ENCODE measurements at places on chromosomes 5 and 9.

- peak; percentile 35 for DNase-seq
Observed at GRCh38 chr9:72858089-72858912, 94.6 kb downstream of the ALDH1A1 start.

DNA sequence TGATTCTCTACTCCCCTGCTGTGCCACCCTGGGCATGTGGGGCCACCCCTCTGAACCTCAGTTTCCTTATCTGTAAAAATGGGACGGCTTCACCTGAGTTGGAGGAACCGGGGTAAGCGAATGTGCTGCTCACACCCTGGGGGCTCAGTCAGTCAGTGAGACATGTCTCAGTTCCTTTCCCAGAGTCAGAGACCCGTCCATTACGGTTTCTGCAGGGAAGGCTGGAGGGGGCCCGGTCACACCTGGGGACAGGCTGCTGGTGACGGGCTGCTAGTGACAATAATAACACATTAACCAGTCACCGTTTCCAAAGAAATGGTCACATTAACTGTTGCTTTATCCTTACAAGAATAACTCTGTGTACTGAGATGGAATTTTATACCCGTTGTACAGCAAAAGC is 282.4 kb downstream of the NSG2 start:
- DNase-seq: no peak

GRCh38 chr5:132387640-132388117 is 18.2 kb downstream of the SLC22A5 start:
- peak; percentile 96 for DNase-seq

DNA sequence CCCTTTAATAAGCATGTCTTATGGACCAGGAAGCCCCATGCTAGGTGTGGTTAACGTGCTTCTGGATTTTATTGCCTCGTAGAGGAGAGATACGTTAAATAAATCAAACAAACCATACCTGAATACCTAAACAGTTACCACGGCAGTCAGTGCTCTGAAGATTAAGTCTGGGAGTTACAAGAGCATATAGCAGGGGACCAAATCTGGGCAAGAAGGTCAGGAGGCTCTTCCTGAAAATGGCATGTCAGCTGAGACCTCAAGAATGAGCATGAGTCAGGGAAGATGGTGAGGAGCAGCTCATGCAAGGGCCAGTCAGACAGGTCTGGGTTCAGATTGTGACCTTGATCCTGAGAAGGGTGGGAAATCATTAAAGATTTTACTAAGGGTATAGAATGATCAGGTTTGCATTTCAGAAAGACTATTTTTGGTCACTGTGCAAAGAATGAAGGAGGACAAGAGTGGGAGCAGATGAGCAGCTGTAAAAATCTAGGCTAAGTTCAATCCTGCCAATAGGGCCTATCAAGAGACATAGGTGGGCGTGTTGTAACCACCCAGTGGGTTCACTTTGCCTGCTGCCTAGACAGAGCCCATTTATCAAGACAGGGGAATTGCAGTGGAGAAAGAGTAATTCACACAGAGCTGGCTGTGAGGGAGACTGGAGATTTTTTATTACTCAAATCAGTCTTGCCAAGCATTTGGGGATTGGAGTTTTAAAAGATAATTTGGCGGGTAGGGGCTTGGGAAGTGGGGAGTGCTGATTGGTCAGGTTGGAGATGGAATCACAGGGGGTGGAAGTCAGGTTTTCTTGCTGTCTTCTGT is 4.8 kb upstream of the ZNF366 start:
- peak; percentile 47 for DNase-seq

- DNase-seq: peak; percentile 75
Observed at GRCh38 chr5:98564836-98565235, 208.6 kb upstream of the RGMB start.

GRCh38 chr9:109604131-109604530 is 106.0 kb upstream of the PTPN3 start:
- no peak for DNase-seq

DNA sequence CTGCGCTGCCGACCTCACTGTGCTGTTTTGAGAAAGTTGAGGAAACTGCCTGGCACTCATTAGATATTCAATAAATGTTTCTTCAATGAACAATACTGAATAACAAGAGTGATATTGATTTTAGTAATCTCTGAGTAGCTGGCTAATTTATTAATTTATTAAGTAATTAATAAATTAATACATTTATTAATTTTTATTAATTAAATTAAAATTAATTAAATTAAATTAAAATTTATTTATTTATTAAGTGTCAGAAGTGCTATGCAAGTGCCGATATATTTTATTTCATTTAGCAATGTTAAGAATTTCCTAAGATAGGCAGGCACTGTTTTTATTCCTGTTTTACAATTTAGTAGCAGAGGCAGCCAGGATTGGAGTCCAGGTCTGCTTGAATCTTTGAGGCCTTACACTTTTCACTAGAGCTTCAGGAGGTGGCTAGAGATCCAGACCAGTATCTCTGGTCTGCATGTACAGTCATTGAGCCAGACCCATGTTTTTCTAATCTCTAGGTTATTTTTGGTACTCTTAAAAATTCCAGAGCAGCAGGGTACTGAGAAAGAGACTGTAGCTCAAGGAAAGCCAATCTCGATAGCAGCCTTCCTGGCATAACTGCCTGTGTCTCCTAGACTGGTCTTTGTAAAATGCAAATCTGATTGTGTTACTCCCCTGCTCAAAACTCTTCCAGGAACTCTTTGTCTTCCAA is 109.2 kb downstream of the ARHGEF28 start:
- DNase-seq: no peak

DNA sequence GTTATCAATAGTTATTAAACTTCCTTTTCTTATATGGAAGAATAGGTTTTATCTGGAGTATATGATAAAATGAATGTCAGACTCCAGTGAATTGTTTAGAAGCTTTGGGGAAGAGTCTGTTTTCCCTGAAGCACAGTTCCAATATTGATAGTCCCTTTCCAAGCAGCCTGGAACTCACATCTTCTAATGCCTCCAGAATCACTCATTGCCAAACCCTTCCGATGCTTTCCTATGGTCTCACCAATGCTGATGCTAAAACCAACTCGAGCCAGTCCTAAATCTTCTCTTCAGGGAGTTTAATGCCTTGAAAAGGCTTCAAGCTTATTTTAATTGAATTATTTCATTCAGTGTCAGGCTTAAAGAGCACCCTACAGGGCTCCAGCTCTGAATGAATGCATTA is 121.2 kb downstream of the PTTG1 start:
- no peak for DNase-seq

GRCh38 chr5:137248527-137248926 is 250.6 kb downstream of the SPOCK1 start:
- DNase-seq: no peak

- no peak for DNase-seq
Observed at GRCh38 chr5:132291026-132291425, 3.2 kb upstream of the SLC22A4 start.

DNA sequence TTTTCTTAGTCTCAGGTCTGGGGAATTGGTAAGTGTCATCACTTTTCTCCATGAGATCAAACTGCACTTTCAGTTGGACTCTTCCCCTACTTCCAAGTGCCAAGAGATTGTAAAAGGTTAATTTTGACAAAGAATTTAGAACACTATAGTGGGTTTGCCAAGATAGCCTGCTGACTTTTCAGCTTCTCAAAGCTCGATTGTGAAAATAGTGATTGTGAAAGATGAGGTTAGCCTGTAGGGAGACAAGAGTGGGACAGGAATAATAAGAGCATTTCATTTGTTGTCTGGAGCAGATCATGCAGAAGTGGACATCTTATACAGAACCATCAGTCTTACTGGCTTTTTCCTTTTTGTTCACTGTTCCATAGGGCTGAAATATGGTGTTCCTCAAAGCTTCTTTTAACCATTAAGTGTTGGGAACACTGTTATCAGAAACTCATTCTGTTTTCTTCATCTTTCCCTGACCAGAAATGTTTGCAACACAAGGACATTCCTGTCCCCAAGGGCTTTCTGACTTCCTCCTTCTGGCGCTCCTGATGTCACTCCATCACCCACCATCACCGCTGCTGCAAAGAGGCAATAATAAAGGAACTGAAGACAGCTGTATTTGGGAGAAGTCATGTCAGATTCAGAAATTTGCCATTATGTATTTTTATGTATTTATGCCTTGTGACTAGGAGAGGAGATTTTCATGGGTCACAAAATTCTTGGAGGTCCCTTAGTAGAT is 11.6 kb upstream of the SPTAN1 start:
- DNase-seq: peak; percentile 45

DNA sequence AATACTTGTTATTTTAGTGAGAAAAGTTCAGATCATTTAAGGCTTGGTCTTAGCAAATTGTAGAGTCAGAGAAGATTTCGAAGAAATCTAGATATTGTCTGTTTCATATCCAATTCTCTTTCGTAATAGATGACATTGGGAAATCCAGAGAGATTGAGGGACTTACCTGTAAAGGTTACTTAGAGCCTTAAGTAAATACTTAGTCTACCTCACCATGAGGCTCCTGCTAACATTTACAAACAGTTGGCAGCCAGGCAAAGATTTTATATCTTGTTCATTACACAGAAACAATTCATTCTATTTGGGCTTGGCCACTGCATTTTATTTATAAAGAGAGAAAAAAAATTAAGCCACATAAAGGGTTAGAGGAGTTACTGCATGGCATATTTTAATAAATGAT is 70.3 kb downstream of the FGF10 start:
- no peak for DNase-seq

DNA sequence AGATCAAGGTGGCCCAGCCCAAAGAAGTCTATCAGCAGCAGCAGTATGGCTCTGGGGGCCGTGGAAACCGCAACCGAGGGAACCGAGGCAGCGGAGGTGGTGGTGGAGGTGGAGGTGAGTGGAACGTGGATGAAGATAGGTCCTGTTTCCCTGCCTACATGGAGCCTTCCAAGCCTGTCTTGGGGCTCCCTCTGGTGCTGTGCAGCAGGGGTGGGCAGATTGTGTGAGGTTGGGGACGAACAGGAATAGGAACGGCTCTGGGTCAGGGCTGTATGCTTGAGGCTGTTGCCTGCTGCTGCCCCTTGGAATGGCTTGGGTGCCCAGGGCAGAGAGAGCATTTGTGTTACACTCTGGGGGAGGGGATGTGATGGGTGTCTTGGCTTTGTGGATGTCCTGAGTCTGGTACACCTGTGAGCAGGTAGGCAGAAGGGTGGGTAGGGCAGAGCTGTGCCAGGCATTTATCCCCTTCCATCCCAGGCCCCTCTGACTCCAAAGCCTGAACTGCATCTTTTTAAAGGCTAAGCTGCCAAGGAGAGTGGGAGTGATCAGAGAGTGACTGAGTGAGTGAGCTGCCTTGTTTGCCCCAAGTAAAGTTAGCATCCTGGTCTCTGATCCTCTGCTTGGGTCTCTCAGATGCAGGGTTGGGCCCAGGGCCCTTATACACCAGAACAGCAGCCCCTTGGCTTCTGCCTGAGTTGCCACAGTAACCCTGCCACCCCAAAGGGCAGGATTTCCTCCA is 5.2 kb downstream of the HNRNPAB start:
- no peak for DNase-seq
